ENCODE measurements at places on chromosomes 5 and 9. TPM values are rescaled to one million over a fixed set of nuclear protein-coding genes. Genes with fewer than 3 reads are reported as not detected.
A peak's percentile ranks its signal among the peaks of the same experiment; 100 is the strongest.

Gene IRX2
- total RNA-seq, result 6.0 TPM

Gene OSMR
- 0.19 TPM for total RNA-seq

- DNase-seq, result no peak
Observed at GRCh38 chr9:626596-626995, 214.9 kb upstream of the DMRT1 start.

DNA sequence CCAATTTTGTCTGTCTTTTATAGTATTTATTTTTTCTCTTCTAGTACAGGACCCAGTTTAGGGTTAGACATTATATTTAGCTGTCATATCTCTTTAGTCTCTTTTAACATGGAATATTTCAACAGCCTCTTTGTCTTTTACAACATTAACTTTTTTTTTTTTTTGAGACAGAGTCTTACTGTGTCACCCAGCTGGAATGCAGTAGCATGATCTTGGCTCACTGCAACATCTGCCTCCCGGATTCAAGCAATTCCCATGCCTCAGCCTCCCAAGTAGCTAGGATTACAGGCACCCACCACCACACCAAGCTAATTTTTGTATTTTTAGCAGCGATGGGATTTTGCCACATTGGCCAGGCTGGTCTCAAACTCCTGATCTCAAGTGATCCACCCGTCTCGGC is 90.1 kb downstream of the ADAMTS6 start:
- DNase-seq, result no peak

GRCh38 chr5:91049800-91050199 is 333.3 kb downstream of the ARRDC3 start:
- DNase-seq, result no peak

- DNase-seq, result no peak
Observed at GRCh38 chr9:87829756-87830155, 52.9 kb upstream of the SPATA31E1 start.

- DNase-seq, result peak; percentile 7
Observed at GRCh38 chr5:955886-956761, 52.5 kb upstream of the NKD2 start.

Measured in progenitor cell of endocrine pancreas (in vitro differentiated cells).